ENCODE measurements at places on chromosomes 11 and 22. TPM values are rescaled to one million over a fixed set of nuclear protein-coding genes. Genes with fewer than 3 reads are reported as not detected.

The OR51B2 gene
- not detected for polyA plus RNA-seq

The TMPRSS6 gene
- not detected for polyA plus RNA-seq

The GPR83 gene
- polyA plus RNA-seq: 0.20 TPM

The FAM181B gene
- polyA plus RNA-seq: not detected

The PRAME gene
- polyA plus RNA-seq: not detected

The C22orf15 gene
- polyA plus RNA-seq: not detected

The PES1 gene
- 36.3 TPM for polyA plus RNA-seq

The NAALADL1 gene
- 21.5 TPM for polyA plus RNA-seq

The VPS37C gene
- 2.0 TPM for polyA plus RNA-seq

The DGAT2 gene
- 21.9 TPM for polyA plus RNA-seq

The C11orf16 gene
- not detected for polyA plus RNA-seq

The OR52I1 gene
- not detected for polyA plus RNA-seq

The OR2D3 gene
- not detected for polyA plus RNA-seq

The EHF gene
- not detected for polyA plus RNA-seq

The SLC22A12 gene
- not detected for polyA plus RNA-seq

The PATE2 gene
- not detected for polyA plus RNA-seq

The MAPK8IP1 gene
- polyA plus RNA-seq: 0.26 TPM

The MYBPC3 gene
- polyA plus RNA-seq: not detected

The SERHL2 gene
- 4.5 TPM for polyA plus RNA-seq

The PHOX2A gene
- polyA plus RNA-seq: not detected

The HBG2 gene
- polyA plus RNA-seq: 1.0 TPM

The MMP3 gene
- not detected for polyA plus RNA-seq

The FAM180B gene
- polyA plus RNA-seq: not detected

The PKDREJ gene
- not detected for polyA plus RNA-seq
